ENCODE measurements at places on chromosomes 6 and 20.

GRCh38 chr20:18853946-18854646 is 40.5 kb downstream of the SCP2D1 start:
- DNase-seq: no peak

DNA sequence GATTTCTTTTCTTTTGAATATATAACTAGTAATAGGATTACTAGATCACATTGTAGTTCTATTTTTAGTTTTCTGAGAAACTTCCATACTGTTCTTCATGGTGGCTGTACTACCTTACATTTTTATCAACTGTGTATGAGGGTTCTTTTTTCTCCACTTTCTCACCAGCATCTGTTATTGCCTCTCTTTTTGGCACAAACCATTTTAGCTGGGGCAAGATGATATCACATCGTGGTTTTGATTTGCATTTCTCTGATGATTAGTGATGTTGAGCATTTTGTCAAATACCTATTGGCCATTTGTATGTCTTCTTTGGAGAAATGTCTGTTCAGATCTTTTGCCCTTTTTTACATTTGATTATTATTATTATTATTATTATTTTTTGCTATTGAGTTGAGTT is 86.1 kb upstream of the TCF21 start:
- DNase-seq: no peak

- no peak for DNase-seq
These were observed 23.1 kb downstream of the VPS52 start for GRCh38 chr6:33248643-33248931.

DNA sequence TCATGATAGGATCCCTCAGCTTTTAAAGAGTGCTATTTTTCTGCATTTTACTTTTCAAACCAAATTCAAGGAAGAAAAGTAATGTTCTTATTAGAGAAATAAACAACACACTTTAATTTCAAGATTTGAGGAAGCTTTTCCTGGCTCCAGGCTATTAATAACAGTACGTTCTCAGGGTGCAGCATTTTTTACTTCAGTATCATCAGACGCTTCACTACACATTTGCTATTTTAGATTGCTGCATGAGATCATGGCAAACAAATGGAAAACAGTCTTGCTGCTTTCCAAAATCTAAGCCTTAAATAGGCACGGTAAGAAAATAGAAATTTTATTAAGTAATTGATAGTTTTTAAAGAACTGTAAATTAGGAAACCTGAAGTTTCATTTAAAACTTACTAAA is 253.6 kb upstream of the EXOC2 start:
- DNase-seq: no peak

DNA sequence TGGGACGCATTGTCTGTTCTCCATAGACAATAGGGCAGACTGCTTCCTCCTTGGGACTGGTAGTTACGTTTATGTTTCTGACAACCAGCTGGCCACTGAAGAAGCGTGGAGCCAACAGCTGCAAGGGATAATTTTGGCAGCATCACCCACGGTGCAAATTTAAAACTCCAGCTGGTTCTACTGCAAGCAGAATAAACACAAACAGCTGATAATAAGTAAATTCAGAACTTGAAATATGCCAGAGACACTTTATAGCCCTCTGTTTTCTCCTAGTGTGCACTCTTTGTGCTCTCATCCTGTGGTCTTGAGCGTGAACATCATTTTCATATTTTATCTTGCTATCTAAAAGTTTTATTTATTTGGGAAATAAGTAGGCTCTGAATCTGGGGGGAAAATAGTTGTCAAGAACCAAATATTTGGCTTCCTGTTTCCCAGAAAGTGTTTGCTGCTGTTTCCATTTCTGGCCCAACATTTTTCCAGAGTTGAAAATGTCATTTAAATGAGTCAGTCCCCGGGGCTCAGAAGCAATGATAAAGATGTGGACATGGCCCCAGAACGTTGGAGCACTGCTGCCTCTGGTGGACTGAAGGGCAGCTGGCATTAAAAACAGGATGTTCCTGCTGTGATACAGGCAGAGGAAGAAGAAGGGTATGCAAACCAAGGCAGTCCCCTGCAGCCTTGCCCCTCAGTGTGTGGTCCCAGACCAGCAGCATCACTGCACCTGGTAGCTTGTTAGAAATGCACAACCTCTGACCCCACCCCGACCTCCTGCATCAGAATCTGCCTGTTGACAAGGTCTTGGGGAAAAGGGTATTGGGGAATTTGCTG is 12.5 kb upstream of the THBD start:
- DNase-seq: no peak

GRCh38 chr6:49648036-49648435 is 11.4 kb upstream of the RHAG start:
- no peak for DNase-seq
